ENCODE measurements at places on chromosomes 2 and 18.

DNA sequence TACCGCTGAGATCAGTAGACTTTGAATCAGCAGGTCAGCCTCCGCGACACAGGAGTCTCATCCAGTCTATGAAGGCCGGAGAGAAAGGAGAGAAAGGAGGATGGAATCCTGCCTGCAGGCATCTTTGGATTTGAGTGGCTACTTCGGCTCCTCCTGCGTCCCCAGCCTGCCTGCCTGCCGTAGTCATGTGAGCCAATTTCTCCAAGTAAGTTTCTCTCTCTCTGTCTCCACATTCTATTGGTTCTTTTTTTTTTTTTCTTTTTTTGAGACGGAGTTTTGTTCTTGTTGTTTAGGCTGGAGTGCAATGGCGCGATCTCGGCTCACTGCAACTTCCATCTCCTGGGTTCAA, 16.7 kb downstream of the PDCD1 start:
- no peak for DNase-seq

DNA sequence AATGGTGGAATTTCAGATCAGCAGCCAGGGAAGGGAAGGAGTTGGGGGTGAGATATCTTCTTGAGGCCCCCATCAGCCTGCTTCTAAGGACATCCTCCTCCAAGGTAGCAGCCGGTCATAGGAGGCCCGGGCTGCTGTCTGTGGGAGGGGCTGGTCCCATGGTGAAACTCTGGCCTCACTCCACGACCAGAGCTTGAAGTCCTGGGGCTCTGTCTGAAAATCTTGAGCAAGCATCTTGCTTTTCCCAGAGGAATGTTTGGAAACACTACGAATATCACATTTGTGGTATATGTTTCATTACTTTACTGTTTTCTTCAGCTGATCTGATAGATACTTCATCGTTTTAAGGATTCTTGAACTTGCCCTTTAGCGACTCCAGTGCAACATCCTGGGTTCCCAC, 103.7 kb downstream of the CTAGE1 start:
- no peak for DNase-seq

DNA sequence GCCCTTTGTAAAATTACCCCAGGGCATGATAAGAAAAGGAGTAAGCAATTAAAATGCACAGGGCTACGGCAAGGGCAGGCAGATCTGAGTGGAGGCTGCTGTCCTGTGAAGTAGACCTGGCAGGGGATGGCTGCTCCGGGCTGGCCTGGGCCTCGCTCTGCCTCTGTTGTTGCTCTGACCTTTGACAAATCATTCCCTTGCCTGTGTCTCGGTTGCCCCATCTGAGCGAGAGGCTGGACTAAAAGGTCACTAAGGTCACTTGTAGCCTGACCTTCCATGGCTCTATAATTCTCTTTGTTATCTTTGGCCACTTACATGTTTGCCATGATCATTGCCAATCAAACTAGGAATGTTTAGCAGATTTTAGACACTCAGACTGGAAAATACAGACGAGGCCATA, 118.1 kb downstream of the KLHL29 start:
- no peak for DNase-seq

DNA sequence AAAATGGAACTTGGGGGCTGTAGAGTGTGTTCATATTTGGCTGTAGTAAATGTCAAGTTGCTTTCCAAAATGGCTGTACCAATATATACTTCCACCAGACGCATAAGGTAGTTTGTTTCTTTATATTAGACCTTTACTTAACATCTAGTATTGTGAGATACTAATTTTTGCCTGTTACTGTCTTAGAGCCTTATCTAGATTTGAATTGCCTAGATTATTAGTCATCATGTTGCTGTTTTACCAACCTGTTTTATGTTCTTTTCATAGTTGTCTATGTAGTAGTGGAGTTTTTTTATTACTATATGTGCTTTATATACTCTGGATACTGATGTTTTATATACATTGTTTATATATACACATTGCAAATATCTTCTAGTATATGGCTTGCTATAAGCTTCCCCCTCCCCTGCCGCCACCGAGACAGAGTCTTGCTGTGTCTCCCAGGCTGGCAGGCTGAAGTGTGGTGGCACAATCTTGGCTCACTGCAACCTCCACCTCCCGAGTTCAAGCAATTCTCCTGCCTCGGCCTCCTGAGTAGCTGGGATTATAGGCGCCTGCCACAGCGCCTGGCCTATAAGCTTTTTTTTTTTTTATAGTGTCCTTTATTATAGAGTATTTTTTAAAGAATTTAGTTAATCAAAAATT, 18.9 kb downstream of the SLC39A10 start:
- no peak for DNase-seq

DNA sequence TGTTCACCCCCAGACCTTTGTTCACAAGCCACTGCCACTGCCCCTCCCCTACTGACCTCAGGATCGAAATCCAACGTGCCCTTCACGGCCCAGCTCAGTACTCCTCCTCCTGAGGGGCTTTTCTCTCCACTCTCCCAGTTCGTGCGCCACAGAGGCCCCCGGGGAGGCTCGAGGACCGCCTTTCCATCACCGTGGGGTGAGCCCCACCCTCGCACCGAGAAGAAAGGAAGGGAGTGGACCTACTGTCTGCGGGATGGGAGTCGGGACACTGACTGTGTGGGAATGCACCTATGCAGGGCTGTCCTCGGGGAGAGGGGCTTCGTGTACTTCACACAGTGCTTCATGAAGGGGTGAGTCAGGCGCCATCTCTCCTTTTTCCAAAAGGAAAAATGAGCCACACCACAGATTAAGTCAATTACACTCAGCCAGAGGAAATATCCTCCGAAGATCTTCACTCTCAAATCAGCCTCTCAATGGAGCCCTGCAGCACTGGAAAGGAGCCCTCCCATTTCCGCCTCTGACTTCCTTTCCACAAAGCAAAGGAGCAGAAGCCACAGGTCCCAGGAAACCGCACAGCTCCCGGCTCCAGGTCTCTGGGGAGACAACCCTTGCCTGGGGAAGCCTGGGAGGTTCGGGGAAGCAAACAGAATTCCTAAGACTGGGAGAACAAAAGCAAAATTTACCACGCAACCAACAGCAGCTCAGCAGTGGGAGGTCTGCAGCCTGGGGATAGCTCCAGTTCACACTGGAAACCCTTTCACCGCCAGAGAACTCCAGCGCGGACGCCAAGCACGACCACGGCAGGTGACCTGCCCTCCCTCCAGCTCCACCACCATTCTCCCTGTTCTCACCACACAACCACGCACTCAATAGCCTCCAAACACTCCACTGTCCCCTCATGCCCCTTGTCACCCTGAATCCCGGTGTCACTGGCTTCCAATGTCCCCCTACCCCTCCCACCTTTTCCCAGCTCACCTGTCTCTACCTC, 21.6 kb downstream of the ADCY3 start:
- DNase-seq, result no peak

DNA sequence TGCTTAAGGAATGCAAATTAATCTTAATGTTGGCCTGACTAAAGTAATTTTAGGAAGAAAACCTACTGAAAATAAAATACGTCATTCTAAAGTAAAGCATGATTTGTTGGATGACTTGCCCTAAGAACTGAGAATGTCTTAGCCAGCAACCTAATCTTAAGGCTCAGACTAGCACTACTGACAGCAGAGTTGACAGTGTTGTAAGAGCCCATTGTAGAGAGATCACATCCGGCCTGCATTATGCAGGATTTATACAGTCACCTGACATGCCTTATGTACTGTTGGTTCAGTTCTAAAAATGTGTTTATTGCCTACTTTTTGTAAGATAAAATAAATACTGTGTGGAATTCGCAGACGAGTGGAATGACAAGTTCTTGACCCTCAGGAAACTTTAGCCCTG, 82.3 kb downstream of the TMEM185B start:
- no peak for DNase-seq

DNA sequence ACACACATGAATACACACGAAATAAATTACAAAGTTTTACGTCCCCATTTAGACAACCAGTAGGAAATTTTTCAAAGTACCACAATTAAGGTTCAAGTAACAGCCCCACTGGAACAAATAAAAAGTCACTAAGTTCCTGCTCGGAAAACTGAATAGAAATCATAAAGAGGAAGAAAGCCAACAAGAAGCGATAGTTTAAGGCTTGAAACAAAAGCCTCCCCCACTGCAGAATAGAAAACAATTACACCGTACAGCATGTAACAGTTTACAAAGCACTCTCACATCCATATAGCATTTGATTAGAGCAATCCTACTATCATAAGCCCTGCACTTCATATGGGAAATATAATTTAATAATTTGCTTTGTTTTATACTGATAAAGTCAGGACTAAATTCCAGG, 15.5 kb downstream of the KLF7 start:
- DNase-seq, result no peak

GRCh38 chr2:238383743-238384380, 42.9 kb upstream of the ASB1 start:
- no peak for DNase-seq

All from AG08396 (cell line).